Upper lobe of right lung (tissue), 1 donor: ENCODE measurements at places on chromosomes 5 and 9. TPM values are rescaled to one million over a fixed set of nuclear protein-coding genes. Genes with fewer than 3 reads are reported as not detected.

Gene KCNV2
- total RNA-seq: not detected

GRCh38 chr5:2633992-2634391, 117.5 kb downstream of the IRX2 start:
- H3K36me3 ChIP-seq: no peaks in the 10 kb centered on the region
- no peak for DNase-seq
- no peak overlapping the region for H3K27ac ChIP-seq
- peaks cover 11% of the 10 kb centered on the region for H3K27me3 ChIP-seq
- H3K4me3 ChIP-seq: no peak overlapping the region
- H3K4me1 ChIP-seq: no peaks in the 10 kb centered on the region

- DNase-seq: no peak
- H3K27ac ChIP-seq: no peak overlapping the region
- no peaks in the 10 kb centered on the region for H3K36me3 ChIP-seq
- H3K27me3 ChIP-seq: no peaks in the 10 kb centered on the region
Measured at GRCh38 chr9:103991001-103991400, 103.1 kb upstream of the SMC2 start.

DNA sequence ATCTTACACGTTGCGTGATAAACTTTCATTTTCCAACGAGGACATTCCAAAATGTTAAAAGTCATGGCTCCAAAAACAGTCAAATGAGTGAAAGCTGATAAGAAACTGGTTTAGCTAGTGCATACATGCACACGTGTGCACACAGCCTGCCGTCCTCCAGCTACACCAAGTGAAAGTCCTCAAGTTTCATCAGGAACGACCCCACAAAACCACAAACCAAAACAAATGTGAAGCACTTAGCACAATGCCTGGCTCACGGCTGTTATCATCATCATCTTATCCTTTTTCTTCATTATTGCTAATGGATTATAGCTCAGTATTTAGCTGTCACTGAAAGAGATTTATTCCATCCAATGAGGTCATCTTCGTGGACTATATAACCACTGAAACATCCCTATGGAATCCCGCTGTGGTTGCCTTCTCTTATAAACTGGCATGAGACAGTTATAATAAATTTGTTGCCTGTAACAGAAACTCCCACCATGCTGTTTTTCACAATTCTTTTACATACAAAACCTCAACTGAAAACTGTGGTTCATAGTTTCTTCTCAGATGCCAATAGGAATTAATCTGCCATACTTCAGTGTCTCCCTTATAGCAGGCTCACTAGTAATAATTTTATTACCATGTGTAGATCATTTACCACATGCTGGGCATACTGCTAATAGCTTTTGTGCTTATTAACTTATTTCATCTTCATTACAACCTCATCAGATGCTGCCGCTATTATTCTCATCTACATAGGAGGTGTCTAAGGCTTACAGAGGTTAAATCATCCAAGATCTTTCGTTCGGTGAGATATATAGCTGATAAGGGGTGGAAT, 56.1 kb downstream of the SAXO1 start:
- H3K27me3 ChIP-seq: no peaks in the 10 kb centered on the region
- H3K27ac ChIP-seq: no peak overlapping the region
- peak overlapping the region; percentile 12 for H3K4me3 ChIP-seq
- H3K36me3 ChIP-seq: no peaks in the 10 kb centered on the region

DNA sequence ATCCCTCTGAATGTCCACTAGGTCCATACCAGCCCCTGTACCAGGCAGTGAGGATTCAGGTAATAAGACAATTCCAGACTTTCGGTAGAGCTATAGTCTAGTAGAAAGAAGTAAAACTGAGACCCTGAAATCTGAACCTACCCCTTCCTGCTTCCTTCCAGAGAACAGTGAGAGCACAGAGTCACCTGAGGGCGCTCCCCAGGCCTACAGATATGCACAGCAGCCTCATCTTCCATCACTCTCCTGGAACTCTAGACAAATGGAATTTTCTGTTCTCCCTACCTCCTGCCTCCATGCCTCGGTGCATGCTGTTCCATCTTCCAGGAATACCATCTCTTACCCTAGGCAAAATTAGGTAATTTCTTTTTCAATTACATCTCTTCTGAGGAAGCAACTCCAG, 3.1 kb upstream of the GNA14 start:
- H3K4me1 ChIP-seq: peaks cover 11% of the 10 kb centered on the region
- H3K27ac ChIP-seq: no peak overlapping the region
- H3K27me3 ChIP-seq: no peaks in the 10 kb centered on the region

DNA sequence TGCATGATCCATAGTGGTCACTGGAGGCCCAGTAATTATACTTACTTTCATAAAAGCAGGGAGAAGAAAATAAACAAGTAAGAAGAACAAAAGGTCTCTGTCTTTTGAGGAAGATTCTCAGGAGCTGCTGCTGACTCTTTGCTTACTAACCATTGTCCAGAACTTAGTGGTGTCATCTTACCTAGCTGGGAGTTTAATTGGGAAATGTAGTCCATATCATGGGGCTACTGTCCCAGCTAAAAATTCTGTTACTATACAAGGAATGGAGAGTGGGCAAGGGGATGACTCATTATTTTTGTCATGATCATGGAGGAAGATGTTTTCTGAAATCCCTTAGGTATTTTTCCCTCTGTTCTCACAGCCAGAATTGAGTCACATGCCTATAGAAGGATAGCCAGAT, 639.3 kb downstream of the MTRR start:
- no peaks in the 10 kb centered on the region for H3K27me3 ChIP-seq
- no peak for DNase-seq
- no peaks in the 10 kb centered on the region for H3K36me3 ChIP-seq
- no peaks in the 10 kb centered on the region for H3K4me1 ChIP-seq

DNA sequence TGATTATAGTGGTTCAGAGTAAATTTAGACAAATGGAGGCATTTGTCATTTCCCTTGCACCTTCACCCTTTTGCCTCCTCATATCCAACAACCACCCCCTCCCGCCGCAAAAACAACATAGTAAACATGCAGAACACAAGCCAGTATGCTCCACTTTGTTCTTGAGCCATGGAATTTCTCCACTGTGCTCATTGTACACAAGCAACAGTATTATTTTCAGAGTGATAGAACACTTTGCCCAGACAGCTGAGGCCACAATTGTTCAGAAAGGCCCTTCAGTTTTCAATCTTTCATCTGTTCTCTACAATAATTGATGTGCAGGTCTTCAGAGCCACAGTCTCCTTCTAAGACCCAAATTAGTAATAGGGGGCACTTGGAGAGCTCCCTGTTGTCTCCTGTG, 272.8 kb upstream of the SLC30A5 start:
- no peak overlapping the region for H3K4me3 ChIP-seq
- H3K36me3 ChIP-seq: no peaks in the 10 kb centered on the region
- no peak for DNase-seq
- H3K27me3 ChIP-seq: no peaks in the 10 kb centered on the region

DNA sequence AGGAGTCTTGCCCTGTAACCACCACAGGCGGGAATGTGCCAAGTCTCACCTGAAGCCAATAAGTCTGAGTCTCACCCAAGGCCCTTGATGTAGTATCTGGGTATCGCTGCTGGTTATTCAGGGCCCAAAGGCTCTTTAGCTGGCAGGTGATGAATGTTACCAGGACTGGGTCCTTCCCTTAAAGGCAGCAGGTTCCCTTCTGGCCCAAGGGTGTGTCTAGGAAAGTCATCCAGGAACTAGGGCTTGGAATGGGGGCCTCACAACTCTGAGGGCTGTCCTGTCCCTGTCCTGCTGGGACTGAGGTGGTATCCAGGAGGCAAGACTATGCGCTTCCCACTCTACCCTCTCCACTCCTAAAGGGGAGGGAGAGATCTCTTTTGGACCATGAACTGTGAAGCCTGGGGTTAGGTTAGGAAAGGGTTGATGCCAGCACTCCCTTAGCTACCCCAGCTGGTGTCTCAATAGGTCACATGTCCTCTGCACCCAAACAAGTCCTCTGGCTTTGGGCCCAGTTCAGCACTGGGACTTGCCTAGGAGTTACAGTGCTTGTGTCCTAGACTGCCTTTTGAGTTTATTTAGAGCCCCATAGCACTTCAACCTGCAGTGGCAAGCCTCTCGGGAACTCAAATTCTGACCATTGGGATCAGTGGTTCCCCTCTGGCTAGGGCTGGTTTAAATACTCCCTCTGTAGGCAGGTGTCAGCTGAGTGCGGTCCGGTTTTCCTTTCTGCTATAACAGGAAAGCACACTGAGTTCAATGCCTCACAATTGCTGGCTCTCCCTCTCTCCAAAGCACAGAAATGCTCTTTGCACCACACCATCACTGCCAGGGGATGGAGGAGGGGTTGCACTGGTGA, 22.5 kb upstream of the RANBP3L start:
- no peak overlapping the region for H3K27ac ChIP-seq
- H3K36me3 ChIP-seq: no peaks in the 10 kb centered on the region
- no peak overlapping the region for H3K4me3 ChIP-seq

- peak overlapping the region; percentile 70 for H3K4me3 ChIP-seq
- H3K4me1 ChIP-seq: peaks cover 36% of the 10 kb centered on the region
- H3K36me3 ChIP-seq: no peaks in the 10 kb centered on the region
- DNase-seq: peak; percentile 69
- H3K27ac ChIP-seq: peak overlapping the region; percentile 90
Measured at GRCh38 chr5:14665101-14665822, 744 bp downstream of the OTULIN start.

GRCh38 chr5:166401391-166401790, 1890.1 kb upstream of the WWC1 start:
- H3K27me3 ChIP-seq: no peaks in the 10 kb centered on the region
- H3K27ac ChIP-seq: no peak overlapping the region
- H3K4me1 ChIP-seq: no peaks in the 10 kb centered on the region
- DNase-seq: no peak

Gene ARID3C
- not detected for total RNA-seq

DNA sequence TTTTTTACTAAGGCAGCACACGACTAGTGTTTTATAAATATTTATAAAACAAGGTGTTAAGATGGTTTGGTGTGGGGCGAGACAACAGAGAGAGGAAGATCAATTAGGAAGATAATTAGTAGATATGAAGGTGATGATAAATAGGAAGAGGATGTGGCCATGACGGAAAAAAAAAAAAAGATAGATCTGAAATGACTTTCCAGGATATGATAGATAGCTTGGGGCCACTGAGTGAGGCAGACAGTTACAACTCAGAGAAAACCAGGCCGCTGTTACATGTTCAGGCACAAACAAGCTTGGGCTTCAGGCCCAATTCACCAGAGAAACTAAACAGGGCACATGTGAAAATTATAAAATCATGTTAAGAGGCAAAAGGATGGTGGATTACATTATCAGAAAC, 43.2 kb downstream of the KIAA0825 start:
- no peak for DNase-seq
- no peak overlapping the region for H3K4me3 ChIP-seq
- no peak overlapping the region for H3K27ac ChIP-seq

DNA sequence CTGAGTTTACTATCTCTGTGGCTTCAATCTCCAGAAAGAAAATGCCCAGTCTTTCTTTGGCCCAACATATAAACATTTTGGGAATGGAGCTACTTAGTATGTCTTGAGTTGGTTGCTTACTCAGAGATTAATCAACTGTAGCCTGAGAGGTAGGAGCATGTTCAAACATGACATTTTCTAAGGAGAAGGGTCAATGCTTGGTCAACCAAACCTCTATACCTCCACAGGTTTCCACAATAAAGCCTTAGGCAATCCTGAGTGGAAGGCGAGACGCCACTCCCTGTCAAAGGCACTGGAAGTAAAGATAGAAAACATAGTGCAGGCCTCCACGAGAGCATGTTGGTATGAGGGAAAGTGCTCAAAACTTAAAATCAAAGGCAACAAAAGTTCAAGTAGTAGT, 411.4 kb downstream of the KCTD16 start:
- no peak for DNase-seq
- H3K27ac ChIP-seq: no peak overlapping the region
- H3K4me3 ChIP-seq: no peak overlapping the region
- H3K4me1 ChIP-seq: no peaks in the 10 kb centered on the region

DNA sequence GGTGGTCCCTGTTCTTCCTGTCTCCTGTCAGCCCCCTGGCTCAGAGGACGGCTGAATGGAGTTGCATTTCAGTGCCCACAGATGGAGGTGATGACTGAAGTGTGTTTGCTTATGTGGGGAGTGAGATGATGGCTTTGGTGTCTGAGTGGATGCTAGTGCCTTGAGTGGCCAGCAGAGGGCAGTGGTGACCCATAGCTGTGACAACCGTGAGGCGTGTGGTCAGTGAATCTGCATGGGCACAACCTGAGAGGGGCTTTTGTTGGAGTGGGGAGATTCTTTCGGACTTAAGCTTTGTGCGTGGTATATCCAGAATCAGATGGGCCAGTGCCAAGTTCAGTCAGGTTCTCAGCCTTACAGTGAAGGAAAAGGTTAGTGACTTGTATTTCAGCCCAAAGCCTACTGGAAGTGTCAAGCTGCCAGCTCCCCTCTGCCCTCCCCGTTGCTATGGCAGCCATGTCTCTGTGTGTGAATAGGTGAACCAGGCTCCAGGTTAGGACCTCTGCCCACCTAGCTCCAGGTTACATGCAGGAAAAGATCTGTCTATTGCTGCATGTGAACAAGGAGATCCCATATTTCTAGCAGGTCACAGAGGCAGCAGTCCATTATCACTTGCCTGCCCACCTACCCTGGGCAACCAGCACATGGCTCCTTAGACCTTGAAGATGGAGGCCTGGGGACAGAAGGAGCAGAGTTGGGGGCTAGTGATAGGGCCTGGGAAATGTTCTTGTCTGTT, 14.7 kb upstream of the CXXC5 start:
- H3K36me3 ChIP-seq: peaks cover 26% of the 10 kb centered on the region
- DNase-seq: peak; percentile 76
- H3K27ac ChIP-seq: no peak overlapping the region

GRCh38 chr9:10903969-10904368, 291.2 kb upstream of the PTPRD start:
- no peak overlapping the region for H3K27ac ChIP-seq
- H3K27me3 ChIP-seq: no peaks in the 10 kb centered on the region
- H3K36me3 ChIP-seq: no peaks in the 10 kb centered on the region

GRCh38 chr5:19058216-19058615, 929.8 kb downstream of the CDH18 start:
- no peaks in the 10 kb centered on the region for H3K36me3 ChIP-seq
- no peak overlapping the region for H3K27ac ChIP-seq
- H3K4me1 ChIP-seq: no peaks in the 10 kb centered on the region
- no peak for DNase-seq

Gene CORO2A
- 20.0 TPM for total RNA-seq

Gene SAPCD2
- total RNA-seq: 0.84 TPM

Gene DMAC1
- 36.0 TPM for total RNA-seq

DNA sequence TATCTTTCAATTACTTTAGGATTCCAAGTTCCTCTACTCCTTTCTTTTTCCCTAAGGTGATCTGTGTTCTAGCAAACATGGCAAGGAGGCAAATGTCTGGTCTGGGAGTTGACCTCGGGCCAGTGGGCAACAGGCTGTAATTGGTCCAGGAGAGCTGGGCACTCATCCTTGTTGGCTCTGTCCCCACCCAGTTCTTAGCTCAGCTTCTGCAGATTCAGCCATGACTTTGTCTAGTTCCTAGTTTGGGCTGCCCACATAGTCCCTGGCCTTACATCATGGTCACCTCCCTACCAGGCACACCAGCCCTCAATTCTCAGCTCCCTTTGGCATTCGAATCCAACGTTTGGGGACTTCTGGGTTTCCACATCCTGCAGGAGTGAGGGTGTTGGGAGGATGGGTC, 92.1 kb upstream of the DAP start:
- peaks cover 7% of the 10 kb centered on the region for H3K4me1 ChIP-seq
- no peaks in the 10 kb centered on the region for H3K36me3 ChIP-seq
- H3K27ac ChIP-seq: no peak overlapping the region
- H3K4me3 ChIP-seq: no peak overlapping the region
- H3K27me3 ChIP-seq: peaks cover 9% of the 10 kb centered on the region
- DNase-seq: no peak

GRCh38 chr9:35448496-35448895, 41.4 kb upstream of the RUSC2 start:
- H3K27me3 ChIP-seq: no peaks in the 10 kb centered on the region
- H3K4me1 ChIP-seq: no peaks in the 10 kb centered on the region
- no peaks in the 10 kb centered on the region for H3K36me3 ChIP-seq

Gene CAMK4
- 3.8 TPM for total RNA-seq

Gene LCN1
- total RNA-seq: not detected
